ENCODE measurements at places on chromosomes 7 and 10.

GRCh38 chr10:2980116-2980515 is 87.2 kb upstream of the PFKP start:
- no peak for DNase-seq

- DNase-seq, result no peak
Observed at GRCh38 chr10:100962351-100963080, 6.8 kb upstream of the SEMA4G start.

DNA sequence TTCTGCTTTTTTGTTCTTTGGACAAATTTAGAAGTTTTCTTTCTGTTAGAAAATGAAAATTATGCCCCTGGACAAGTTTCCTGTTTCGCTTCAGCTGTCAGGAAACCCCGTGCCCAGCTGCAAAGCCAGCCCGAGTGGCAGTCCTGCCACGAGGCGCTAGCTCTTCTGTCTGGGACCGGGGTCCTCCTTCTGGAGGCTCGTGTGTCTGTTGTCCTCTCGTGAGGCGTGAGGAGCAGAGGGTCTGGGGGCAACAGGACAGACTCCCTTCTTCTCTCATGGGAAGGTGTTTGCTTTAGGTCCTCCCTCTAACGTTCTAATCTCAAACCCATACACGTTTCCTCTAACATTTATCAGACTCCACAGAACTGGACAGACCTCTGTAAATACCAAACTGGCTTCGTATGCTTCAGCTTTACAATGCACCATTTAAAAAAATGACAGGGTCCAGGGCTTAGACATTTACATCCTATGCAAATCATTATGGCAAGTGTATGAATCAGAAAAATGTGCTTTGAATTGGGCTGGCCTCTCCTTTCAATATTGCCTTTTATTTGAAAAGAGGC is 184.5 kb upstream of the SHH start:
- no peak for DNase-seq

- no peak for DNase-seq
Observed at GRCh38 chr7:93015101-93015778, 102.5 kb downstream of the SAMD9 start.

- DNase-seq, result no peak
Observed at GRCh38 chr7:158829021-158829341, 328 bp downstream of the ESYT2 start.

- DNase-seq, result no peak
Observed at GRCh38 chr10:133461027-133461426, 7.3 kb downstream of the SCART1 start.

GRCh38 chr10:72275351-72276012 is 1.8 kb downstream of the DDIT4 start:
- no peak for DNase-seq

- no peak for DNase-seq
Observed at GRCh38 chr7:27917774-27918314, 177.9 kb downstream of the TAX1BP1 start.
